ENCODE measurements at places on chromosomes 3 and 15. TPM values are rescaled to one million over a fixed set of nuclear protein-coding genes. Genes with fewer than 3 reads are reported as not detected.

KNG1 gene
- not detected for total RNA-seq

SERINC4 gene
- total RNA-seq: not detected

GRK7 gene
- total RNA-seq: not detected

GLDN gene
- 0.07 TPM for total RNA-seq

CLDN16 gene
- 1.0 TPM for total RNA-seq

FAM107A gene
- total RNA-seq: not detected

PDIA3 gene
- total RNA-seq: 333 TPM

TM6SF1 gene
- 1.7 TPM for total RNA-seq

SNTN gene
- not detected for total RNA-seq

PLD1 gene
- 13.3 TPM for total RNA-seq

CADPS gene
- total RNA-seq: 0.14 TPM

DAZL gene
- total RNA-seq: not detected

CDHR4 gene
- not detected for total RNA-seq

THBS1 gene
- 276 TPM for total RNA-seq

NGRN gene
- total RNA-seq: 122 TPM

GOLGA8T gene
- total RNA-seq: not detected
